OCI-LY7 (cell line): ENCODE measurements at places on chromosomes 3 and 15.
A peak's percentile ranks its signal among the peaks of the same experiment; 100 is the strongest.

DNA sequence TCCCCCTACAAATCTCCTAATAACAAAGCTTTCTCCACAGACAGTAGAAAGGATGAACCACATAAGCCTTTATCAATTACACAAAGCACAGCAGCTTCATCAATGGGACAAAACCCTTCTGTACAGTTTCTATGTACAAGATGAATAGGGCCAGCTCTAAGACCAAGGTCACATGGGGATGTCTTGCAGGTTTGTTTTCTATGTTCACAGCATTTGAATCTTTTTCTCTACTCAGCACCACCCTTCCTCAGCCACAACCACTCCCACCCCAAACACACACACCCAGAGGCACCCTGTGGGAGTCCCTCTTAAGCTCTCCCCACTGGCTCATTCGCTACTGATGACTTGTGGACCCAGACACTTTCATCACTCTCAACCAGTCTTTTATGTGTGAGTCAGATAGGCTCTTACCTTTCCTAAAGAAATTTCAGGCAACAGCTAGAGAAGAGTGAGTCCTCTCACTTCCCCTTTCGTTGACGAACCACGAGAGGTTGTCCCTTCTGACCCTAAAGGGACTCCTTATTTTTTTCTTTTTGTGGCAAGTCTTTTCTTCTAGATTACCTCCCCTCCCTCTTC, 57.9 kb downstream of the ARHGAP31 start:
- DNase-seq: peak; percentile 72

GRCh38 chr3:1591327-1592028, 498.7 kb downstream of the CNTN6 start:
- DNase-seq: no peak

- DNase-seq: no peak
Measured at GRCh38 chr3:61297821-61298220, 46.6 kb upstream of the FHIT start.

- DNase-seq: no peak
Measured at GRCh38 chr3:6287088-6287875, 573.6 kb upstream of the GRM7 start.

DNA sequence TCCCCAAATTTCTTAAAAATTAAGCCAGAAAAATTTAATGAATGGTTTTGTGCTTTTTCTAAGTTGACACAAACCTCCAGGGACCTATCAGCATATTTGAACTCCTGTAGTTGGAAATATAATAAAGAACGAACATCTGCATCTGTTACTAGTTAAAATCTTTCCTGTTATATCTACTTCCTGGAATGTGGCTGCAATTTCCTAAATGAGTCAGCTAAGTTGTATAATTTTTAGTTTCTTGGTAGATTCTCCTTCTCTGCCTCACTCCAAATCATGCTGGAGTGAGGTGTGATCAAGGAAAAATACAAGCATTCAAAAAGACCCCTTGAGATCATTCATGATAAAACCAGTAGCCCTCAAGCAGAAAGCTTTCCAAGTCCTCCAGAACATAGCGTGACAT, 106.2 kb upstream of the MCTP2 start:
- no peak for DNase-seq

DNA sequence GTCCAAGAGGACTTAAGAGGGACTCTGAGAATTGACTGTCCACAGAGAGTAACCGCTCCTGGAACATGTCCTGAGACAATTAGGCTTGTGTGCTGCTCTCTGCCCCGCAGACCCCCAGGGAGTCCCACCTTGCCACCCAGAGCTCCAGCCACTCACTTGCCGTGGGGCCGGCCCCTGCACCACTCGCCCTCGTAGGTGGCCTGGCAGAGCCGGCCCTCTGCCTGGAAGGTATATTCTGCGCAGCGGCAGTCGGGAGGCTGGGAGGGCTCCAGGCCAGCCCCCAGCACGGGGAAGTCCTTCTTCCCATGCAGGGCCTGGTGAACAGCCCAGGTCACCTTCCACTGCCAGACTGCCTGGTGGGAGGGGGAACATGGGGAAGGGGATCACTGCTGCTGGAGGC, 10.5 kb downstream of the ALS2CL start:
- no peak for DNase-seq

DNA sequence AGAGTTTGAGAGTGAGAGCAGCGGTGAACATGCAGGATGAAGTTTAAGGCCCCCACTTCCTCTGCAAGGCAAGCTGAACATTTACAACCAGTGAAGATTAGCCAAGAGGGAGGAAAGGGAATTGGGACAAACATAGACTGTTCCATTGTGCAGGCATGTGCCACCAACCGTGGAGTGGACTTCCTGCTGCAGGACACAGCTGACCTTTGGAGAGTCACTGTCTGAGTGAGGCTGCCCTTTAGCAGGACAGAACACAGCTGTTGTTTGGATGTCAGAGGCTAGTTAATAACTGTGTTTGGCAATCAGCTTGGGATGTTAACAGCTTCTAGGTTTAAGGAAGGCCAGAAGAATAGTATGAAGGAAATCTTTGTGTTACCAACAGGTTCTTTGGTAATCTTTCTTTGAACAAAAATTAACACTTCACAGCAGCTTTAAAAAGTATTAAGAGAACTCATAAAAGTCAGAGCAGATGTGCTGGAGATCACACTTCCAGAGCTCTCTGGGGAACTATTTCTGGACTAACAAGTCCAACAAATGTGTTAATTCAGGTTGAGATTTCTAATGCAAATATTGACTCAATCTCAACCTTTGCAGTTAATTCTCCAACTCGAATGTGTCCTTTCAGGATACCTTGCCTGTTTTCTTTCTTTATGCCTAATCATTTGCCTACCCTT, 31.4 kb downstream of the CTDSPL start:
- DNase-seq: no peak

- DNase-seq: no peak
Measured at GRCh38 chr3:117286488-117286887, 576.9 kb downstream of the TUSC7 start.

- DNase-seq: no peak
Measured at GRCh38 chr3:60948488-60948887, 302.8 kb downstream of the FHIT start.
